ENCODE measurements at places on chromosomes 1 and 21.

- no peak for DNase-seq
Measured at GRCh38 chr1:206757524-206758266, 12.9 kb upstream of the IL19 start.

DNA sequence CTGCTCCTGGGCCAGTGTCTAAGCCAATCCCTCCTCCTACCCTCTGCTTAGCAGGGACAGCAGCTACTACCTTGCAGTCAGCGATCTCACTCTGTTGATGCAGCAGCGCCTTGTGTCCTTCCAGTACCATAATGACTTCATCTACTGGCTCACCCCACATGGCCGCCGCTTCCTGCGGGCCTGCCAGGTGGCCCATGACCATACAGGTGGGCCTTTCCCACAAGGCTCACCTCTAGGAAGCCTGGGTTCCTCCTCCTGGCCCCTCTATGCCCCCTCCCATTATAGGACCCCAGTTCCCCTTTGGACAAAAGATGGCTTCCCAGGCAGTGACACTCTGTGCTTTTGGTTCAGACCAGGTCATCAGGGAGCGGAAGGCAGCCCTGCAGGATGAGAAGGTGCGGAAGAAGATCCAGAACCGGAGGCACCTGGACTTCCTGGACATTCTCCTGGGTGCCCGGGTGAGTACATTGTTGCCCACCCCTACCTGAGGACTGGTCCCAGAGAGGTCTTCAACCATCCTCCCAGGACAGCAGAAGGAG is 15.1 kb downstream of the CYP4B1 start:
- DNase-seq = no peak

GRCh38 chr1:48695161-48695560 is 81.5 kb downstream of the BEND5 start:
- no peak for DNase-seq

GRCh38 chr1:241817331-241817792 is 30.6 kb upstream of the EXO1 start:
- no peak for DNase-seq

GRCh38 chr1:53260631-53261247 is 22.4 kb upstream of the MAGOH start:
- no peak for DNase-seq

- no peak for DNase-seq
Measured at GRCh38 chr1:236502579-236502971, 21.2 kb upstream of the LGALS8 start.

DNA sequence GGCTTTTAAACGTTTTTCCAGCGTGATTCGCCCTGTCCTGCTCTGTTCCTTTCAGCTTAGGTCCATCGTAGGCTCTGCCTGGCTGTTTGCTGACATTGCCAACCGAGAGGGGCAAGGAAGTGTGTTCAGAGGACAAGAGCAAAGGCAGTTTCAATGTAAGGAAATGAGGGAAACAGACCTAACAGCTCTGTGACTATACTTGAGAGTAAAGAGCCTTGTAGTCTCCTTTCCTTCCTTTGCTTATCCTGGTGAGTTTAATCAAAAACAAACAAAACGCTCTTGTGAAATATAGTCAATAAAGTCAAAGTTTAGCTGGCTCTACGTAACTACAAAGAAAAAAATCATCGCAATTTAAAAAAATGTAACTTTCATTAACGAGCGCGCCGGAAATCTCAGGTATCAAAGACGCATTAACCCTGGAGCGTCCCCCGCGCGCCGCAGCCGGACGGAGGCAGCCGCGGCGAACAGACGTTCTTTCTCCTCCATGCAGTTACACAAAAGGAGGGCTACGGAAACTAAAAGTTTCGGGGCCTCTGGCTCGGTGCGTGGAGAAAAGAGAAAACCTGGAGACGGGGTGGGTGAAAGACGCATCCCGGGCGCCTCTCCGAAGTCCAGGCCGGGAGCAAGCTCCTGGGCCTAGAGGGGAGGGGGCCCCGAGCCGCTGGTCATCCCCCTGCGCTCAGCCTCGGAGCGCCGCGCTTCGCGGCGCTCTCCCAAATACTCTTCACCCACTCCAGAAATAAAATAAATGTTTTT is 617 bp upstream of the ADGRL2 start:
- peak; percentile 33 for DNase-seq

DNA sequence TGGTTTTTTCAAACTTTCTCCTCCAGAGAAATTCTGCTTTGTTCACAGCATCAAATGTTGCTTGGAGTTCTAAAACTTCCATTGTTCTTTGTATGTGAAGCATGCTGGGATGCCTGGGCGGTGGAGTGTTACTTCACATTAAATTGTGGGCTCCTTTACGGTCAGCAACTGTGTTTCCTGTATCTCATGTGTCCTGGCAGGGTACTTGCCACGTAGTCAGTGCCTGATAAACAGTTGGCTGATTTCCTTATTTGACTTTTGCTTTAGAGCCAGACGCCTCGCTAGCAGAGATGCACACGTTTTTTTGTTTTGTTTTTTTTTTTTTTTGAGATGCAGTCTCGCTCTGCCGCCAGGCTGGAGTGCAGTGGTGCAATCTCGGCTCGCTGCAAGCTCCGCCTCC is 96.7 kb downstream of the UCK2 start:
- DNase-seq = no peak

DNA sequence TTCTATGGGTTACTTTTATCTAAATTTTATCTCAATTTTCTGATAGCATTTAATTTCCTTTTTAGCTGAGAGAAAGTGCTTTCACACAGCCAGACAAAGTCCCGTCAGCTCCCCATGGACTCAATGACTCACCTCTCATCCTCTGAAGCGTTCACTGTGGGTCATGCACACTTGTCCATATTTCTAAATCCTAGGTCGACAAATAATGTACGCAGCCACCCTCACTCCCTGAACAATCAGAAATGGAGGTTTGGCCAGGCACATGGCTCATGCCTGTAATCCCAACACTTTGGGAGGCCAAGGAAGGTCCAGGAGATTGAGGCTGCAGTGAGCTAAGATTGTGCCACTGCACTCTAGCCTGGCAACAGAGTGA is 42.4 kb upstream of the COA6 start:
- no peak for DNase-seq

GRCh38 chr21:22164912-22165311 is 1166.7 kb downstream of the NCAM2 start:
- DNase-seq = no peak

DNA sequence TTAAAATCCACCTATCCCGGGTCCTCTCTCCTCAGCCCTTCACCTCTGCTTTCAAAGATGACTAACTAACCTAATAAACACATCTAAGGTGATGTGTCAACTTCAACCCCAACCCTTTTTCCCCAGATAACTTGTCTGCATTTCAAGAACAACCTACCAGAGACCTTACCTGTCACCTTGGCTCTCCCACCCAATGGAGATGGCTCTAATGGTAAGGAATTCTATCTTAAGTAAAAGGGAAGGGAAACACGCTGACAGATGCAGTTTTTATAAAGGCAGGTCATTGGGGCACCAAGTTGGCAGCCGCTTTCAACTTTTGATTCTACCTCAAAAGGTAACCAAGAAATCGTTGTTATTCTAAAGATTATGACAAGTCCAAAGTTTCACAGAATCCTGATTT is 37.6 kb downstream of the MRPL39 start:
- DNase-seq = no peak

GRCh38 chr1:93631626-93632365 is 49.8 kb downstream of the BCAR3 start:
- no peak for DNase-seq

DNA sequence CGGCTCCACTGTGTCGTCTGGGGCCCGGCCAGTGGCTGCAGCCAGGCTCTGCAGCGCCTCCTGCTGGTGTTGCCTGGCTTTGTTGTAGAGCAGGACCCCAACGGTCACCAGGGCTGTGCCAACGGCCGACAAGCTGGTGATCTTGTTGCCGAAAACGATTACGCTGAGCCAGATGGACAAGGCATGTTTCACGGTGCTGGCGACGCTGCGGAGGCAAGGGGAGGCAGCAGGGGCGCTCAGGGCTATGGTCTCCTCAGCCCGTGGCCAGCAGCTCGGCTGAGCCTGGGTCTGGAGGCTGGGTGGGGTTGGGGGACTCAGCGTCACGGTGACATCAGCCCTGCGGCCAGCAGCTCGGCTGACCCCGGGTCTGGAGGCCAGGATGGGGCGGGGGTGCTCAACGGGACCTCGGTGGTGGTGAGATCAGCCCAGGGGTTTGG is 7.0 kb upstream of the CDK11B start:
- no peak for DNase-seq

- DNase-seq = no peak
Measured at GRCh38 chr1:245843101-245843500, 664.0 kb downstream of the SMYD3 start.

- peak; percentile 28 for DNase-seq
Measured at GRCh38 chr1:52632732-52633290, at the start of gene SHISAL2A. Gene SHISAL2A, plus strand, starts transcription at chr1:52633168. Its CDS starts 326 bp downstream, at chr1:52633494.

GRCh38 chr1:192399161-192399560 is 82.4 kb downstream of the RGS21 start:
- no peak for DNase-seq

DNA sequence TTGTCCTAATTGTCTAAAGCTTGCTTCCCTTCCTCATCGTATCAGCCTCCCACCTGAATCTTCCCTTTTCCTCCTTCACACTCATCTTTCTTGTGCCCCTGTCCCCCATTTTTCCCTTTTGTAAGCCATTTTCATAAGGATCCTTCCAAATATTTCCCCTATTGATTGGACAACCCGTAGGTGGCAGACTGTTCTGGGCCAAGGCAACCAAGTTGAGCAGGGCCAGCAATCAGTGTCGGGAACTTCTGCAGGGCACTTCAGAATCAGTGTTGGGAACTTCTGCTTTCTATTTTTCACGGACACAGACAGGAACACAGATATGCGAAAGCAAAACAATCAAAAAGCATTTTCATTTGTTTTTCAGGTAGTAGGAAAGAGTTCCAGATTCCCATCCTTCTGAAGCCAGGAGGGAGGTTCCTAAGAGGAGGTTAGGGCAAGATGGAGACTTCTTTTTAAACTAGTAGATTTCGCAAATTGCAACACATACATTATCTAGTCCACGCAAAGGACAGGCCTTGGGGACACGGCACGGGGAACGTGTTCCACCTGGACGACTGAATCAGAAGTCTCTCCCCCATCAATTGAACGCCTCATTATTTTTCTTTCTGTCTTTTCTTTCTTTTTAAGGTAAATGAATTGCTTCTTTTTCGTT is 691 bp upstream of the MPZL1 start:
- DNase-seq = no peak

DNA sequence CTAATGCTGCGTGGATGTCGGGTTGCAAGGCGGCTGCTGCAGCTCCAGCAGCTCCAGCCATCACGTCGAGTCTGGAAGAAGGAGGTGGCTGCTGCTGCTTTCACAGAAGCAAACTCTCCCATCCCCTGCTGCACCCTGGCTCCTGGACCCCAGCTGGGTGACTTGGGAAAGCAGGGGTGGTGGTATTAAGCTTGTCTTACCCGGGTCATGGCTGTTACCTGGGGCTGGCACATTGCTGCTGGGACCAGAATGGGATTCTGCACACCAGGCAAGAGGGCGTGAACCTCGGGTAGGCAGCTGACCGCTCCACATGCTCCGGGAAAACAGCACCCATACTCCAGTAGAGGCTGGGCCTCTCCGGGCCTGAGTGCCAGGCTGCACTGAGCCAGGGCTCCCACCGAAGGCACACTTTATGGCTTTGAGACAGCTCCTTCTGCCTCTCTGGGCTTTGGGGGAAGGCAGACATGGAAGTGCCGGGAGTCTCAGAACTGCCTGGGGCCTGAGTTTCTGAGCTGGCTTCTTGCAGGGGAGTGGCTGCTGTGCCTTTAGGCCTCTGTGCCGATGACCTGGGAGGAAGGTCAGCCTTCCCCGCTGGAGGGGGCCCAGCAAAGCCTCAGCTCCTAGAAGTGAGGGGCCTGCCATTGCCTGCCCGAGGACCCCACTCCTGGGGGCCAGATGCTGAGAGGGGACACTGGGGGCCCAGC is 1.2 kb downstream of the SMIM1 start:
- no peak for DNase-seq

DNA sequence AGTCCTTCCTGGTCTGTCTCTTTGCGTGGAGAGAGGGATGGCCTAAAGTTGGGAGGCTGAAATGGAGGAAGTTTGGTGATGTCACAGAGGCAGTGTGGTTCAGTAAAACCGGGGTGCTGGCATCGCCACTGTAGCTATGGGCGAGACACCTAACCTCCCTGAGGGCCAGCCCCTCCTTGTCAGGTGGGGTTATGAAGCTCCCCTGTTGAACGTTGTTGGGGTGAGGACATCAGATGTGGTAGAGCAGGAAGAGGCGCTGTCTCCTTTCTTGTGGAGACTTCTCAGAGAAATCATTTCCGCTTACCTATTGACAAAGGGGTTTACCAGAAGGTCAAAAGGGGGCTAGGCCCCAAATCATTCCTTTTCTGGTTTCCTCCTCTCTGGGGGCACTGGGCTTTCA is 294.7 kb downstream of the SIPA1L2 start:
- DNase-seq = no peak

DNA sequence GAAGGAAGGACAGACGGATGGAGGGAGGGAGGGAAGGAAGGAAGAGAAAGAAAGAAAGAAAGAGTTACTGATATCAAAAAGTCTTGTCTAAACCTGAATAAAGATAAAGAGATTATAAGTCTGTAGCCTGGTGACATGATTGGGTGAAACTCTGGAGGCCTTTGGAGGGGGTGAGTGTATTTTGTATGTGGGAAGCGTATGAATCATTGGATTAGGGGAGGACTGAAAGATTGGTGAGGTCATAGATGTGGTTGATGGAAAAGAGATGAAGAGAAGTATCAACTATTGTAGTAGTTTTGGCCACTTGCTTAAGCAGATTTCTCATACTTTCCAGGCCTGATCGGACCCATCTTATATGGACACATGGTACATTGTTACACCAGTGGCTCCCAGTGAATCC is 11.5 kb upstream of the KCNJ6 start:
- DNase-seq = no peak

GRCh38 chr1:197287863-197288262 is 19.8 kb downstream of the CRB1 start:
- DNase-seq = no peak

DNA sequence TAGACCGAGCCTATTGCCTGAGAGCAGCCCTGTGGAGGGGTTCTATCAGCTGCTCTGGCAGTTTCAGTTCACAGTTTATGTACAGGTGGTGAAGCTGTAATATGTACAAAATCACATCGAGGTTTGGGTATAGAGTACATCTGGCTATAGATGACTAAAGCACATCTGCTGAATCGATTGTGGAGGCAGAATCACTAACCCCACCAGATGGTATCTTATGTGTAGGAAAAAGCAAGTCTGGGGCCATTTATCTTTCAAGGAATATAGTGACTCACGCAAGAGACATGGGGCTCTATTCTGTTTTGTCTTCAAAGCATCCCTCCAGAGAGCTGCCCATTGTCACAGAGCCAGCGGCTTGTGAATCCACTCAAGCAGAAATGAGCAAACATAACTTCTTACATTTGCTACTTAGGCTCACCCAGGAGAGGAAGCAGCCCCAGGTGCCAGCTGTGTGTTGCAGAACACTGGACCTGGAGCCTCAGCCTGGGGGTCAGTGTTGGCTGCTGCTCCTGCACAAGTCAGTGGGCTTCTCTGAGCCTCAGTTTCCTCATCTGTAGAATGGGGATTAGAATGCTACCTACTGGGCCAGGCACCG is 21.3 kb downstream of the MIIP start:
- DNase-seq = no peak

- DNase-seq = no peak
Measured at GRCh38 chr1:88618331-88618730, 65.7 kb upstream of the PKN2 start.

- DNase-seq = no peak
Measured at GRCh38 chr1:228871314-228872061, 136.2 kb downstream of the RHOU start.

Data from mucosa of descending colon (tissue), 3 donors.